ENCODE measurements at places on chromosomes 7 and 10.

- DNase-seq: no peak
Observed at GRCh38 chr7:132652507-132652906, 76.2 kb upstream of the PLXNA4 start.

- no peak for DNase-seq
Observed at GRCh38 chr7:22066522-22066921, 120.8 kb upstream of the CDCA7L start.

DNA sequence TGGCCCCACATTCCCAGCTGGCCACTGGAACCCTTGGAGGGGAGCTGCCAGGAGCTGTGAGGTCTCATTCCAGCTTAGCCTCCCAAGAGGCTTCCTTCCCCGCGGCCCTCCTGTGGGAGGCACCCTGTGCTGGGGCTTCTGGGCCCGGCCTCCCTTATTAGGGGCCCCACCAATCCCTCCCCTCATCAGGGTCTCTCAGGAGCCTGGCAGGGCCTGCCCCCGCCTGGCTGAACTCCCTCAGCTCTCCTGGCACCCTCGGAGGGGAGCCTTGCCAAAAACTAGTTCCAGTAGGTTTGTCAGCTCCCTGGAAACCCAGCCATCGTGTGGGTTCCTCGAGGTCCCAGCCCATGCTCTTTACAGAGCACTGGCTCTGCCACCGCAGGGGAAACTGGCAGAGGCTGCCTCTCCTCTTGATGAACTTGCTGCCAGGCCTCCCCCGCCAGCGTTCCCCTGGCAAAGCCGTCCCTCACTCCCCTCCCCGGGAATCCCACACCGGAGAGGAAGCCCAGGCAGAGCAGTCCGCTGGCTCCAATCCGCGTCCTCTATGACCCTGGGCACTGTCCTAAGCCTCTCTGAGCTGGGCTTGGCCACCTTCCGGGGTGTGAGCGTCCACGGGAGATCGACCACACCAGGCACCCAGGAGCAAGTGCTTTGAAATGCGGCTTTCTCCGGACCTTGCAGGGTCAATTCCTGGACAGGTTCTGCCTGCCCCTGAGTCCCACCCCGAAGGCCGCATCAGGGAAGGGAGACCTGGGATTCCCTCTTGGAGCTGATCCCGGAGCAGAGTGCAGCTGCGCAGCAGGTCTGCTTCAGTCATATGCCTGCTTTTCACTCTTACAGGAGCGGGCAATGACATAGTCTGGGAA, 139.8 kb downstream of the ARHGAP22 start:
- DNase-seq: no peak

DNA sequence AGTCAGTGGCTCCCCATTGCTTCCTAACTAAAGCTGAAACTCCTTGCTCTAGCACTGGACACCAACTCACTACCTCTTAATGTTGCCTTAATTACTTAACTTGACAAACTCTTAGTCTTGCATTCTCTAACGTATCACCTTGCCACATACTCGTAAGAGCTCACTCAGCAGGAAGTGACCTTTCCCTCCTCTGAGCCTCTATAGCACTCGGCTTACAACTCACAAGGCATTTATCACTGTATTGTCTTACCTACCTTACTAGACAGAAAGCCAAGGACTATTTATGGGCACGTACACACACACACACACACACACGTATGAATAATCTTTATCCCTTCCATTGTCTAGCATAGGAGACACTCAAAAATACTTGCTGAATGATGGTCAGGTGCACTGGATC, 21.2 kb downstream of the CEP41 start:
- no peak for DNase-seq

- DNase-seq: no peak
Observed at GRCh38 chr7:151083824-151084160, 499 bp upstream of the TMUB1 start.

GRCh38 chr10:49364051-49364450, 31.8 kb downstream of the DRGX start:
- no peak for DNase-seq
